ENCODE measurements at places on chromosomes 2 and 18.

DNA sequence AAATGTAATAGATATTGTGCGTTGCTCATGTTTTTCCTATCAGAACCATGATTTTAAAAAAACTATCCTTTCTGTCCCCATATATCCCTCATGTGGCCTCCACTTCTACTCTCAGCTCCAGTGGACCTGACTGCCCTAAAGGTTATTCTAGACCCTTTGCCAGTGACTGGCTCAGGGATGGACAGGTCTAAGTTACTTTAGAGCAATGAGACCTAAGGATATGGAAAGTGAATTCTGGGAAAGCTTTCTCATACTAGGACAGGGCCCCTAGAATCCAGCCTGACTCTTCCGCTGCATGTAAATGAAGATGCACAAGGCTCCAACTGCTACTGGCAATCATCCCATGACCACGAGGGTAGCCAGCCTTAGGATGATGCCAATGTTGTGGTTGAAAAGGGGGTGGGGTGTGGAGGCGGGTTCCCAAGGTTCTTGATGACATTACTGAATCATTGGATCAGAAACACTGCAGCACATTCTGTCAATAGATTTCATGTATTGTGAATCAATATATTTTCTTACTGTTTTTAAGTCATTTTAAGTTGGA lies 21.3 kb downstream of the C2orf69 start:
- DNase-seq: no peak

DNA sequence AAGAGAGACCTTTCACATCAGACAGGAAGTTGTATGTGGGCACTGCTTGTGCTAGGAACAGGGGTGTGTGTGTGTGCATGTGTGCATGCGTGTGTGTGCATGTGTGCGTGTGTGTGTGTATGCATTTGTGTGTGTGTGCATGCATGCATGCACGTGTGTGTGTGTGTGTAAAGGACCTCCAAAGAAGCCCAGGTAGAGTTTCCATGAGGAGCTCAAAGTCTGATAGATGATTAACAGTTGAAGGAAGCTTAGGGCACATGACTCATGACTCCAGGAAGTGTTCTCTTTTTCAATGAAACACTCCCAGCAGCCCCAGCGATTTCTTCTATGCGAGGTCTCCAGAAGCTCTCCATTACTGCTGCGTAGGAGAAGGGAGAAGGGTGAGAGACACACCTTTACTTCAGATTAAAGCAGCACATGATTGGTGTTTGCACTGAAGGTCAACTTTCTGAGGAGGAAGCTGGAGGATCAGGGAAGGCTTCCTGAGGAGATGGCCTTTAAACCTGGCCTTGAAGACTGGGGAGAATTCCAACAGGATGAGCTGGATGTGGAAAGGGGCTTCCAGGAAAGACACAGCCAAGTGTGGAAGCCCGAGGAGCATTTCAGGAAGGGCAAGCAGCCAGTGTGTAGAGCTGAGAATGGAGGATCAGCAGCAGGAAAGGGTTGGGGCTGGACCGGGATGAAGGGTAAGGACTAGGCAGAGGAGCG lies 77.7 kb downstream of the SMAD4 start:
- no peak for DNase-seq

DNA sequence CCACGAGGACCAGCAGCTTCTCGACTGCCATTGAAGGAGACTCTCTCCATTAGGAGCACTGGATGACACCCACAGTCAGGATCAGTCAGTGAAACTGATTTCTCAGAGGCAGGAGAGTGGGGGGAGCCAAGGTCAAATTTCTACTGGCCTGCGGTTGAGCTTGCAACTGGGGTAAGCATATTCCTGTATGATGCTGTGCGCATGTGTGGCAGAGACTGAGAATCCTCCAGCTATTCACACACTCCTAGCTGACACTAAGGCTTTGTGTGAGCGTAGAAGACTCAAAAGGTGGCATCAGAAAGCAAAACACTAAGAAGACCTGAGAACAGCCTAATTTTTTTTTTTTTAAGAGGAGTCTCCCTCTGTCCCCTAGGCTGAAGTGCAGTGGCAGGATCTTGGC lies 19.8 kb upstream of the TTL start:
- DNase-seq: no peak

GRCh38 chr18:45825258-45826044 lies at the start of gene SIGLEC15:
Gene SIGLEC15 (plus strand): TSS chr18:45825675. CDS start chr18:45825729, 54 bp downstream.
- DNase-seq: no peak

- DNase-seq: no peak
Measured at GRCh38 chr2:110834134-110834827, 101.9 kb downstream of the ACOXL start.

- no peak for DNase-seq
Measured at GRCh38 chr18:11962597-11962996, 18.7 kb upstream of the IMPA2 start.

DNA sequence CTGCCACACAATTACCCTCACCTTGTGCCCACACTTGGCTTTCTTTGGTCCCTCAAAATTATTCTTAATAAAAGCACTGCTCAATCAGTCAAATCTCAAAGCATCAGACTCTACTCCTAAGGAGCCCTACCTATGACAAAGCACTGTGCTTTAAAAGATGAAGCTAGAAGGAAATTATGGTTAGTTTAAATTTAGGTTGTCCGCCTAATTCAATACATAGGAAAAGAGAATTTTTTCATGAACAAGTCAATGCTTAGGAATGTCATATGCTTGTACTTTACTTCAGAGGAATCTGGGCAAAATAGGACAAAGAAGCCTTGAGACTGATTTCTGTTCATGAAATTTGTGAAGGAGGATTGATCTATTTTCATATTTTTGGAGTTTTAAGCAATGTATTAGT lies 726.4 kb upstream of the CDH2 start:
- no peak for DNase-seq
